ENCODE measurements at places on chromosomes 16 and 17.

DNA sequence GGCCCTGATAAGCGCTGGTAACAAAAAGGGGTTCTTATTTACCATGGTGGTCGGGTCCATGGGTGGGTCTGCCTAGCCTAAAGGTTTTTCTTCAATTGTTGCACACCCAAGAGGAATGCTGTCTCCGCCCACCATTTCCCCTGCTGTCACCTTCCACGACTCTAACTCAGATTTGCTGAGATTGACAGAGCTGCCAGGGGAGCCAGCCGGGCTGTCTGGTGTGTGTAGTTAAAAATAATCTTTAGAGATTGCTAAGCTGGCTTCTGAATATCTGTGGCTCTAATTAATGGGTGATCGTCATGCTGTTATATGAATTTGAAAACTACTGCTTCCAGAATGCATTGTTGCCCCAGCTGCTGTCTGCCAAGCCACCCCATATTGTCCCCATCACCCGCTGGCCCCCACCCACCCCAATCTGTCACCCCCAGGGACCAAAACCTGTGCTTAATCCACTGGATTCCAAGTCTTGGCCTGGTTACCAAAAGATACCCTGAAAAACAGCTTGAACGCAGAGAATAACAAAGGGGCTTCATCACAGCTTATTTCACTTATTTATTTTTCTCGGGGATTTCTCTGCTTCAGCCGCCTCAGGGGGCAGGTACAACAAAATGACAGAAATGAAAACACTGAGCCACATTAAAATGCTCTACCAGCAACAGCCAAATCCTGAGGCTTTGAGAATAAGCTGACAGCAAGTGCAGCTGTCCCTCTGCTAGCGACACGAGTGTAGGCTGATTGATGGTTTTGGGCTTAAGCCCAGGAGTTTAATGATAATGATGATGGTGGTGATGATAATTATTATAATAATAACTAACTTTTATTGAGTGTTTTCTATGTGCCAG lies 46.1 kb upstream of the NLK start:
- DNase-seq, result no peak

- DNase-seq, result no peak
These were observed 29.1 kb downstream of the EFCAB13 start for GRCh38 chr17:47352848-47353247.

DNA sequence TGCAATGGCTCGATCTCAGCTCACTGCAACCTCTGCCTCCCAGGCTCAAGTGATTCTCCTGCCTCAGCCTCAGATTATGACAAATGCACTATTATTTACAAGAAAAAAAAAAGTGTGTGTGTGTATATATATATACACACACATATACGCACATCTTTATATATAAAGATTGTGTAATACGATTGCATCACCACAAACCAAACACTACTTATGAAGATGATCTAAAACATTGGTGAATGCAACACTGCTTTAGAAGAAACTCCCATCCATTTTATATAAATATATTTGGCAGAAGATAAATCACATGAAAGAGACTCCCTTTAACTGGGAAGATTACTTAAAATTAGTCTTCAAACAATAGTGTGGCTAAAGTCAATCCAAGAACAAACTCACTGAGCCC lies 96.7 kb downstream of the SYCE1L start:
- DNase-seq, result no peak

GRCh38 chr17:66562119-66562518 lies 259.7 kb downstream of the PRKCA start:
- no peak for DNase-seq

DNA sequence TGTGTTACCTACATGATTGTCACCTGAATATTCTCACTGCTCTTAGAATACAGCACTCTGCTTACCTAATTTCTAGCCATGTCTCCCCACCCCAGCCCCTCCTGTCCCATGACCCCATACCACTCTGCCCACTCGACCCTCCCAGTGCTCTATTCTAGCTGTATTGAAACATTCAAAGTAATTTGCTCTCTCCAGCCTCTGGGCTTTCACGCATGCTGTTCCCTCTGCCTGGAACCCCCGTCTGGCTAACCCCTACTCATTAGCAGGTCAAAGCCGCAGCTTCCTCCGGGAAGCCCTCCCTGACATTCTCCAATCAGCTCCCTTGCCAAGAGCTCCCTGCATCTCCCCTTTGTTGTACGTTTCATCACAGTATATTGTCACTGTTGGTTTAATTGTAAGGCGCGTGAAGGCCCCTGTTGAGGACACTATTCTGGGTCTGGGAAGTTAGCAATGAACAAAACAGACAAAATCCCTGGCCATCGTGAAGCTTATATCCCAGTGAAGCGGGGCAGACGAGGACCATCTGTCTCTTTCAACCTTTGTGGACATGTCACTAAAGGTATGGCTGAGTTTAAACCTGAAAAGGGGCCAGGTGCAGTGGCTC lies 72.3 kb upstream of the LHX1 start:
- DNase-seq, result no peak

GRCh38 chr16:12327971-12328726 lies 351.6 kb downstream of the SNX29 start:
- no peak for DNase-seq

Measured in activated CD4-positive, alpha-beta T cell treated with anti-CD3 and anti-CD28 coated beads, Interleukin-2, amount 50 U/mL, for 24 hours (primary cell).